ENCODE measurements at places on chromosomes 3 and 15. TPM values are rescaled to one million over a fixed set of nuclear protein-coding genes. Genes with fewer than 3 reads are reported as not detected.

Gene PLSCR2
- not detected for total RNA-seq

Gene LEKR1
- total RNA-seq = not detected

GRCh38 chr3:28334552-28334951, 14.0 kb upstream of the ZCWPW2 start:
- no peak overlapping the region for H3K4me3 ChIP-seq
- no peak for DNase-seq
- peaks cover 1% of the 10 kb centered on the region for H3K27me3 ChIP-seq
- H3K27ac ChIP-seq = no peak overlapping the region
- H3K4me1 ChIP-seq = peaks cover 14% of the 10 kb centered on the region

Gene SLC27A2
- 78.0 TPM for total RNA-seq

- H3K4me1 ChIP-seq = no peaks in the 10 kb centered on the region
- DNase-seq = no peak
- no peak overlapping the region for H3K4me3 ChIP-seq
- H3K27me3 ChIP-seq = peaks cover 9% of the 10 kb centered on the region
- H3K27ac ChIP-seq = no peak overlapping the region
Observed at GRCh38 chr15:78329625-78330024, 10.5 kb upstream of the CRABP1 start.

DNA sequence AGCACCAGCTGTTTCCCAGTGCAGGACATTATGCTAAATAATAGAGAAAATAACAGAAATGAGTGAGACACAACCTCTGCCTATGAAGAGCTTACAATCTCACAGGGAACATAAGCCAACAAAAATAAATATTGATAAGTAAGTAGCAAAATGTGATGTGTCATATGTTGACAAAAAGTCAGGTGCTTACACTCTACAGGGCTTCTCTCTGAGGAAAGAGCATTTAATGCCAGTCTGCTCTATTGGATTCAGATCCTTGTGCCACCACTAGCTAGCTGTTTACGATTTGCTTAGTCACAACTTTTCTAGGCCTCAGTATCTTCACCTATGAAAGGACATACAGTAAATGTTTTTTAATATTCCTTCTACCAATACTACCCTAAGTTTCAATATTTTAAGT, 500.9 kb upstream of the NAALADL2 start:
- no peaks in the 10 kb centered on the region for H3K36me3 ChIP-seq
- H3K4me1 ChIP-seq = no peaks in the 10 kb centered on the region
- DNase-seq = no peak

Data from activated T-helper 1 cell treated with anti-CD3 and anti-CD28 coated beads, Interleukin-12 subunit alpha, Interleukin-12 subunit beta, Interleukin-2, Interleukin-4 antibody, amounts not matched to agents 30 ng/mL and 10 ng/mL and 1 ng/mL, durations not matched to agents 14 hours and 24 hours and 36 hours (primary cell).